ENCODE measurements at places on chromosomes 5 and 9.
A peak's percentile ranks its signal among the peaks of the same experiment; 100 is the strongest.

DNA sequence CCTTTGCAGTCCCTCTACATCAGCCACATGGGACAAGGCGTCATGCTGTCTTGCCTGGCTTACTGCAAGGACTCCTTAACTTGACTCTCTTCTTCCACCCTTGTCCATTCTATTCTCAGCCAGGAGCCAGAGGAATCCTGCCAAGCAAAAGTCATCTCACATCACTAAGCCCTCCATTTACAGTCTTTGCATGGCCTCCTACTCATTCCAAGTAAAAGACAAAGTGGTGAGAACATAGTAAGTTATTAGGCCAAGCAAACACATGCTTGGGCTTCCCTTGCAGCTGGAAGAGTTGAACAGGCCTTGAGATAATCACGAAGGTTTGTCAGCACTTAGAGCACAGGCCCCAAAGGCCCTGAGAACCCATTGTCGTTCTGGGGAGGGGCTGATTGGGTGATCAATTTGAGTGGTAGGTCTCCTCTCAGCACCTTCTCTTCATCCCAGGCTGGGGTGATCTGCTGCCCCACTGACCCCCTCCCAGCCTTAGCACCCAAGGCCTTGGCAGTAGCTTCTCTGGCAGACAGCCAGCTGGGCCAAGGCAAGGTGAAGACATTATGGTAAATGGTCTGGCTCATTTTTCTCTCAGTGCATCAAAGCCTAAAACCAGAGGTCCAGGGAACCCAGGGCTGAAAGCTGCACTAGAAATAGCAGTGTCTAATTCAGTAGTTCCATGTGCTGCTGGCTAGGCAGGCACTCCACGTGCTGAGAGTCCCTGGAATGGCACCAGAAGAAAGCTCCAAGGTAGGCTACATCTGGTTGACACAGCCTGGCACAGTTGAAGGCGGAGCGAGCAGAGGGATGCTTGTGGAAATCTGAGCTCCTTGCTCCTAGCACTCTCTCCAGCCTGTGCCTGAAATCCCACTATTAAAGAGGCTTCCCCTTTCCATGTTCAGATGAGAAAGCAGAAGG lies 121.4 kb downstream of the ASTN2 start:
- no peak for DNase-seq

DNA sequence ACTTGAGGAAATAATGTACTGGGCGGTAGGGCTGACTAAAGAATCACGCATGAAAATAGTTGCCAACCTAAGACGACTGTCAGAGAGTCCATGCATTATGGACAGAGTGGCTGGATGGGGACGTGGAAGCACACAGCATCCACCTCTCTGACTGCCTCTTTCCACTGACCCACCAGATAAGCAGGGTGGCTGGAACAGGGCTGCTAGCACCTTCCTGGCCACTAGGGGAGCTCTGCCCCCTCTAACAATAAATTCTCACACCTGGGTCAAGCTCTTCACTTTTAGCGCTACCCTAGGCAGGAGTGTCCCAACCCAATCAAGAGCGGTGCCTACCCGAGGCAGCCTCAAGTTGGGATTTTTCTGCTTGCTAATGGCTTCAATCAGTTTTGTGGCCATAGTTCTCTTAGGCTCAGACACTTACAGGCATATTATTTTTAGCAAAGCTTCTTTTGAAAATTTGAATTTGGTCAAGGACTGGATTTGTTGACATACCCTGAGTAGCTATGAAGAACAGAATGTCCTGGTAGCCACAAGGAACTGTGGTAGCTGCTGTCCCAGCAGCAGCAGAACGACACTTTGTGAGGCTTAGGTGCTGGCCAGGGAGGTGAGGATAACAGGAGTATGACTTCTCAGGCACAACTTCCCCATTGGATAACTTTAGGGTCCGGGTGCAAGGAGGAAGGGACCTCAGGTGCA lies 6.9 kb upstream of the TPM2 start:
- DNase-seq: no peak

DNA sequence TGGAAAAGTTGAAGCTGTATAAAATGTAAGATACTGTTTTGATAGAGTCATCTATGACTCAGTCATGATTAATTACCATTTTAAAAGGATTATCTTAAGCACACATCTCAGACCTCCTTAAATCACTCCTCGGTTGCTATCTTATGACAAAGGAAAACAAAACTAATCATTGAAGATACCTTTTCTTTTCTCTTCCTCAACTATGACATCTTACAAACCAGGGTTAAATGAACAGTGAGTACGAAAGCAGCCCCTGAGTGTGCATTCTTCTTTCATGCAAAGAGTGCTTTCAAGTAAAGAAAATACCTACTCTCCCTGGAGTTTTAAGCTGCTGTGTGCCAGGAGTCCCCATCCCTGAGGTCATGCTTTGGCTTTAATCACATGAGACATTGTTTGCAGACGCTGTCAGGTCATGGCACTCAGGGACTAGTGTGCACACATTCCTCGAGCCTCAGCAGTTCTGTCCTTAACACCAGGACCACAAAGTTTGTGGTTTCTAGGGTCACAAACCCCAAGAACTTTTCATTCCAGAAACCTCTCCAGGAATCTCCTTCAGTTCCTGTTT lies 86.7 kb upstream of the ICE1 start:
- DNase-seq: no peak

- no peak for DNase-seq
Measured at GRCh38 chr5:150033334-150033733, 32.8 kb downstream of the HMGXB3 start.

DNA sequence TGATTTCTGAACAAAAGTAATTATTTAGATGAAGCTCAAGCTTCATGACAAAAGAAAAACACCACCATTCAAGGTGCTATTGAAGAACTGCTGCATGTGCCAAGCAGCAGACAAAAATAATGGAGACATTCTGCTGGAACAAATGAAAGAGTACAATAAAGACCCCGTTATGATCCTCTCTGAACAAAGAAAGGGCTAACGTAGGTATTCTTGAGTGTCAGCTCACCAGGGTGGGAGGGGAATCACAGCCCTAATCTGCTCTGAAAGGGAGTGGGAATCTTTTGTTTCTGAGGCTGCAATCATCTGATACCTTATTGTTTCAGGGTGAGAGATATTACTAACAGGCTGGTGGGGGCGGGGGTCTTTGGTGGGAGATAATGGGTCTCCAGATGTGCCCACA lies 15.4 kb downstream of the CEMIP2 start:
- no peak for DNase-seq

DNA sequence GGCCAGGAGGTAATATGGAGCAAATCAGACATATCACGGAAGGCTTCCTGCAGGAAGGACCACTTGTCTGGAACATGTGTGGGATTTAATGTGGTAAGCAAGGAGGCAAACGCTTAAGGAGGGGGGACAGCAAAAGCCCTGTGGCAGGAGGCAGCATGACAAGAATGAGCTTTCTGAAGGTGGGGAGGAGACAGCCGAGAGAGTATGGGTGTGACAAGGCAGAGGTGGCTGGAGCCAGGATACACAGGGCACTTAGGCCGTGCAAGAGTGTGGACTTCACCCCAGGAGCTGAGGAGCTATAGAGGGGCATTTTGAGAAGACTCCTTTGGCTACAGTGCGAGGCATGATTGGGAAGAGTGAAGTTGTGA lies 14.4 kb upstream of the S1PR3 start:
- no peak for DNase-seq

GRCh38 chr5:161471211-161471950 lies 75.1 kb downstream of the GABRB2 start:
- DNase-seq: no peak

DNA sequence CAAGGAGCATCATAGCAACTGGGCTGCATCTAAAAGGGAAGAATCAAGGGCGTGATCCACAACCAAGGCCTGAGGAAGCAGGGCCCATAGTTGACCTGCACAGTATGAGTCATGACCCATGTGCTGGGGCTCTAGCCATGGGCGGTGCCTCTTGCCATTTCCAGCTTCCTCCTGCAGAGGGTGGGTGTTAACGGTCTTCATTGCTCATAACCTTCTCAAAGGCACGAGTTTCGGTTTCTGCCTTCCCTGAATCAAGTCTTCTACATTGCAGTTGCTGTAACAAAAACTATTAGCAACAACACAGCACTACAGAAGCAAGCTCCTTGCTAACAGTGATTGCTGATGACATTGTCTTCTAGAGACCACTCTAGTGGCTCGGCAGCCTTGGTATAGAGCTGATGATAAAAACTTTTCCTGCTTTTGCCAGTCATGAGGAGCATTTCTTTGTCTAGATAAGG lies 66.9 kb downstream of the CTSL start:
- no peak for DNase-seq

GRCh38 chr9:15524845-15525455 lies 14.2 kb upstream of the PSIP1 start:
- no peak for DNase-seq

- no peak for DNase-seq
Measured at GRCh38 chr9:93139365-93140182, 5.5 kb upstream of the NINJ1 start.

GRCh38 chr5:167051402-167051768 lies 1240.1 kb upstream of the WWC1 start:
- no peak for DNase-seq

- no peak for DNase-seq
Measured at GRCh38 chr9:90025816-90026215, 421.0 kb downstream of the GADD45G start.

GRCh38 chr5:92599217-92599810 lies 981.7 kb downstream of the NR2F1-AS1 start:
- DNase-seq: no peak

- DNase-seq: no peak
Measured at GRCh38 chr9:4997196-4997595, 12.1 kb downstream of the JAK2 start.

DNA sequence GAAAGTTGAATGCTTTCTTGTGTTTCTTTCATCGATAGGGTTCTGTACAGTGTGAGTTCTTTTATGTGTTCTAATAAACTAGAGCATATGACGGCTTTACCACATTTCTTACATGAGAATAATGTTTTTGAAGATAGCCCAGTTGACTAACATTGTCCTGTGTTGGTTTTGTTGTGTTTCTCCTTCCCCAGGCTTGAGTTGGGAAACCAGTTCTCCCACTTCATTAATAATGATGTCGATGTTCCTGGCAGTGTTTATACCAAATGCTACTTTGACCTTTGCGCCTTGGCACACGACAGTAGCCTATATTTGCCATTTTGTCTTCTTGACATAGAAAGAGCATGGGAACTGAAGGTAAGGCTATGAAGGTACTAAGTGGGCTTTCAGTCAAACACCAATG lies 14.4 kb upstream of the ZNF782 start:
- no peak for DNase-seq

DNA sequence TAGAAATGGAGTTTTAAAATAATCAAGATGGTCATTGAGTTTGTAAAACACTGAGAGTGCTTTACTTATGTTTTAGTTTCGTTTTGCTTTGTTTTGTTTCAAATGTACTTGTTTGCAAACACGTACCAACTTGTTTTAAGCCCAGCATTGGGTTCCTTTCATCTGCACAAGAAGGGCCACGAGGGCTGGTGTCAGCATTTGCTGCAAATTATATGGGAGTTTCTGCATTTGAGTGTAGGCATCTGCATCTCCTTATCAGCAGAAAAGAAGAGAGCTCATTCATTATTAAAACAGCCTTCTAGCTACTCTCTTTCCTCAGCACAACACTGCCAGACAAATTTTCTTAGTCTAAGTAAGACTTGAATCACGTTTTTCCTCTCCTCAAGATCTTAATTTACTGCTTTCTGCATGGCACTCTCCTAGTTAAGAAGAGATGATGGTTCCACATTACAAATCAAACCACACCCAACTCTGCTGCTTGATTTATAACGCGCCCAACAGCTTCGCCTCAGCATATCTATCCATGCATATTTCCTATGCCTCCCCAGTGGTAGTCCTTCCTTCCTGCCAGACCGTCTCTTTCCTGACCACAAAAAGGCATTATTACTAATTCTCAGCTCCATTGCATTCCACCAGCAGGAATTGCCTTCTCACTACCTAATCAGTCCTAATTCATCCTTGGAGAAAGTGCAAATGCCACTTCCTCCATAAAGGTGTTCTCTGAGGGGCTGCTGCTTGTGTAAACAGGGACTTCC lies 95.2 kb upstream of the CAST start:
- no peak for DNase-seq

DNA sequence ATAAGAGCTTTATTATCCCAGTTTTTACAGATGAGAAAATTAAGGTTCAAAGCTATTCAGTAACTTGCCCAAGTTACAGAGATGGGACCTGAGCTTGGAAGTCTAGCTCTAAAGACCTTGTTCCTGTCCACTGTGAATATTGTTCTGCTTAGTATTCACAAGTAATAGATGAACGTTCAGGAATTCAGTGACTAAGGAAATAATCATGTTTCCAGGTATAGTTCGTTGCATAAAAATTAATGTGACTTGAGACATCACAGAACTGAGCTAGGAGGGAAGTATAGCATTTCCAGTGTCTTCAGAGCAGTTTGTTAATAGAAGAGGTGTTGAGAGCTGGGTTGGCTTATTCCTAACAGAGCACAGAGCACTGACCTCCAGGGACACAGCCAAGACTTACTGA lies 136.1 kb downstream of the FGF1 start:
- DNase-seq: no peak

DNA sequence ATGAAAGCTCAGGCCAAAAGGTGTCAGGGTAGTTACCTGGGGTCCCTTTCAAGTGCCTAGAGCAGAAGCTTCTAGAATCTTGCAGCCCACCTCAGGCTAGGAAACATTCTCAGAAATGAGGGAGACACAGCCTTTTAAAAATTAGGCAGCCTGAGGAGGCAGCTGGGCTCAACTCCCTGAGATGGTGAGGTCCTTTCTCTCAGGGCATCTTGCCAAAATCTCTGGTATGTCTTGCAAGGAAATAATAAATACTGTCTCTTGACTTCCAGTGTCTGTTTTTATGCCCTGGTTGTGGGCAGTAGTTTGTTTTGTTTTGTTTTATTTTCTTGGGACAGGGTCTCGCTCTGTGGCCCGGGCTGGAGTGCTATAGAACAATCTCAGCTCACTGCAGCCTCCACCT lies 100.9 kb upstream of the APC start:
- DNase-seq: no peak

- DNase-seq: peak; percentile 31
Measured at GRCh38 chr5:66720780-66721179, 124.6 kb downstream of the MAST4 start.

DNA sequence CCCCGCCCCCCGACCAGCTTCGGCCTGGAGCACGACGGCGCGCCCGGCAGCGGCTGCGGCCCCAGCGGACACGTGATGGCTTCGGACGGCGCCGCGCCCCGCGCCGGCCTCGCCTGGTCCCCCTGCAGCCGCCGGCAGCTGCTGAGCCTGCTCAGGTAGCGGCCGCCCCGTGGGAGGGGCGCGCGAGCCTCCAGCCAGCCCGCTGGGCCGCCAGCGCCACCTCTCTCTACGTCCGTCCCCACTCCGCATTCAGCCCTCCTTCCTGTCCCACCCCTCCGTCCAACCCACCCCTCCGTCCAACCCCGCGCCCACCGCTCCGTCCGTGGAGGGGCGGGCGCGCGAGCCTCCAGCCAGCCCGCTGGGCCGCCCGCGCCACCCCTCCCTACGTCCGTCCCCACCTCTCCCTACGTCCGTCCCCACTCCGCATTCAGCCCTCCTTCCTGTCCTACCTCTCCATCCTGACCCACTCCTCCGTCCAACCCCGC lies 6.5 kb downstream of the ADAMTS13 start:
- DNase-seq: peak; percentile 45

- DNase-seq: no peak
Measured at GRCh38 chr9:109304347-109304746, 16.5 kb downstream of the EPB41L4B start.

- no peak for DNase-seq
Measured at GRCh38 chr9:91301161-91301560, 60.6 kb downstream of the AUH start.

GRCh38 chr5:90326995-90327394 lies 82.6 kb downstream of the CETN3 start:
- no peak for DNase-seq

Data from left kidney (tissue), 8 donors.